ENCODE measurements at places on chromosomes 4 and X.

GRCh38 chrX:108312957-108313356 lies 125.3 kb downstream of the COL4A6 start:
- no peak for DNase-seq

DNA sequence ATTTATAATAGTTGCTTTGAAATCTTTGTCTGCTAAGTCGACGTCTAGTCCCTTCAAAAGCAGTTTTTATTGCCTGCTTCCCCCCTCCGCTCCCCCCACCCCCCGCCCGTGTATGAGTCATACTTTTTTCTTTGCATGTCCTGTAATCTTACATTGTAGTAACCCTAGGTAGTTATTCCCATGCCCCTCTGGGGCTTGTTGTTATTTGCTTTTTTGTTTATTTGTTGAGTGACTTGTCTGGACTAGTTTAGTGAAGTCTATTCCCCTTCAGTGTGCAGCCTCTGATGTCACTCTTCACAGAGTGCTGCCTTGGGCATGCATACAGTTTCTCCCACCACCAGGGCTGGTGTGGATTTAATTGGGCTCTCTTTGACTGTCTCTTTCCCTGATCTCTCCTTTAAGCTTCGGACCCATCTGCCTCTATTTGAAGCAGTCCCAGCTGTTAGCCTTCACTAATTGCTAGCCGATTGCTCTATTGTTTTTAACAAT lies 86.2 kb downstream of the PPEF1 start:
- no peak for DNase-seq

DNA sequence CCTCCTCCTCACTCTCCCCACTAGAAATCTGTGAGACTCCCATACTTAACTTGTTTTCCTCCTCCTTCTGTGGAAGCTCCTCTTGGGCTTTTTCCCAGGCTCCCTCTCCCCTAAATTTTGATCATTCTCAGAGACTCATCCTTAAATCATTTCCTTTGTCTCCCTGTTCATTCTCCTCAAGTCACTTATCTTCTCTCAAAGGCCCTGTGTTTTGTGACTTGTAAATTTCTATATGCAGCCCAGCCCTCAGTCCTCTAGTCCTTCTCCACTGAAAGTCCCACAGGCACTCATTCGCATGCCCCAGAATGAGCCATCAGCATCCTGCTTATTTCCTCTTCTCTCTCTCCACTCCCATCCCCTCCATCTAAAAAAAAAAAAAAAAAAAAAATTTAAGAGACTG lies 171.8 kb downstream of the SOWAHB start:
- DNase-seq = no peak

DNA sequence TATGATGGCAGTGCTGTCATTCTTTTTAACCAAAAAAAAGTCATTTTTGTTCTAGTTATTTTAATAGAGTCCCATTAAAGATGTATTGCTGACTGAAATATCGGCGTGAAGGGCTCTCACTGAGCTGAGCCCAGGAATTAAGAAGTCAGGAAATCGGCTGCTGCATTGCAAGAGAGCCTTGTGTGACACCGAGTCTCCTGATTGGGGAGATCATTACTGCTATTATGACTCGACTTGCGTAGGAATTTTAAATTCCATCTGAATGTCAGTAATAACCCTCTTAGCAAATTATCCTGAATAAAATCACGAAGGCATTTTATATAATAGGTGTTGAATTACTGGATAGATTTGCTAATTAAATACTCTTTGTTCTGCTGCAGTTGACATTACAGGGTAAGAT lies 111.5 kb downstream of the POLA1 start:
- no peak for DNase-seq

DNA sequence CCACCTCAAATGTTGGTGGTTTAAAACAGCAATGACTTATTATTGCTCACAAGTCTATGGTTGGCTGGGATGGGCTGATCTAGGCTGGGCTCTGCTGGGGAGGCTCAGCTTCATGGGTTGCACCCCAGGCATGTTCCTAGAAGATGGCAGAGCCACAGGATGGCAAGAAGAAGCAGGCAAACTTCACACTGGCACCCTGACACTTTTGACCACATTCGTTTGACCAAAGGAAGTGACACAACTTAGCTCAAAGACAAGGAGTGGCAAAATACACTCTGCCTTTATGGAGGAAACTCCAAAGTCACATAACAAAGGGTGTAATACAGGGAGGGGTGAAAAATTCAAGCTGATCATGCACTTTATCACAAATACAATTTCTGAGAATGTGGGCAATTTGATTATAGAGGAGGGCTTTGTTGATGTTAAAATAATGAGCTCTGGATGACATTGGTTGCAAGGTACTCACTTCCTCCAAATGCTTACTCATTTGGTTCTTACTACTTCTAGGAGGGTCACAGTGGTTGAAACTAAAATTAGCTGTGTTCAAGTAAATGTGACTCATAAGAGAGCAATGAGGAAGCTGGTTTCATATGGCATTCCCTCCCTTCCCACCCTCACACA lies 249.2 kb upstream of the RPS6KA3 start:
- no peak for DNase-seq

GRCh38 chrX:387729-388128 lies 1.0 kb upstream of the PPP2R3B start:
- no peak for DNase-seq

GRCh38 chrX:138058931-138059330 lies 493.0 kb downstream of the ZIC3 start:
- no peak for DNase-seq

- DNase-seq = no peak
These were observed 859.5 kb downstream of the STIM2 start for GRCh38 chr4:27720010-27720766.

DNA sequence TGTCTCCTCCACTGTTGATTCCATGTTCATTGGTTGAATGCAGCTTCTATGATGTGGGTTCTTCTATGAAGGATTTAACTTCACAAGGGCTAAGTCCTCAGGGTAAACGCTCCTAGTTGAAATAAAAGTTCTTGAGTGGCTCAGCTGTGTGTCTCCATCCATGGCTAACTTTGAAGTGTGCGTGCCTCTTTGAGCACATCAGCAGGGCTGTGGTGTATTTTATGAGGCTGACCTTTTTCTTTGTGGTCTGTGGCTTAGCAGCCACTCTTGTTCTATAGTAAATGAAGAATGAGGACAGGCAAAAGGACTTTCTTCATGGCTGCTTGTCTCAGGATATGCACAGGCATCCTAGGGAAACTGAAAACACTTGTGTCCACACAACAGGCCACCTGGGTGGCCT lies 88.5 kb downstream of the KIT start:
- no peak for DNase-seq

DNA sequence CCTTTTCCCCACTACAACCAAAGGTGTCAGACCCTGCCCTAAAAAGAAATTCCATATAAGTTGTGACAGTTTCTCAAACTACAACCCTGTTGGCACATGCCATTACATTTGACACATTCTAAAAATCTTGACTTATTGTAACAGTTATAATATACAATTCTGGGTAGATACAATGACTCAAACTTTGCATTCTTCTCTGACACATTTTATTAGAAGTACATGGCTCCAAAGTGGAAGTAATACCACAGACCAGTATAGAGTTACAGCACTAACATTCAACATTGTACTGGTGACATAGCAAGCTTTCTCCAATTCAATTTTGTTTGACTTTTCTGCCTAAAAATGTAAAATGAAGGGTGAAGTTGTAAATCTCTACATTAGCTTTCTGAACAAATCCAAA lies 196.6 kb upstream of the ETNPPL start:
- DNase-seq = no peak

DNA sequence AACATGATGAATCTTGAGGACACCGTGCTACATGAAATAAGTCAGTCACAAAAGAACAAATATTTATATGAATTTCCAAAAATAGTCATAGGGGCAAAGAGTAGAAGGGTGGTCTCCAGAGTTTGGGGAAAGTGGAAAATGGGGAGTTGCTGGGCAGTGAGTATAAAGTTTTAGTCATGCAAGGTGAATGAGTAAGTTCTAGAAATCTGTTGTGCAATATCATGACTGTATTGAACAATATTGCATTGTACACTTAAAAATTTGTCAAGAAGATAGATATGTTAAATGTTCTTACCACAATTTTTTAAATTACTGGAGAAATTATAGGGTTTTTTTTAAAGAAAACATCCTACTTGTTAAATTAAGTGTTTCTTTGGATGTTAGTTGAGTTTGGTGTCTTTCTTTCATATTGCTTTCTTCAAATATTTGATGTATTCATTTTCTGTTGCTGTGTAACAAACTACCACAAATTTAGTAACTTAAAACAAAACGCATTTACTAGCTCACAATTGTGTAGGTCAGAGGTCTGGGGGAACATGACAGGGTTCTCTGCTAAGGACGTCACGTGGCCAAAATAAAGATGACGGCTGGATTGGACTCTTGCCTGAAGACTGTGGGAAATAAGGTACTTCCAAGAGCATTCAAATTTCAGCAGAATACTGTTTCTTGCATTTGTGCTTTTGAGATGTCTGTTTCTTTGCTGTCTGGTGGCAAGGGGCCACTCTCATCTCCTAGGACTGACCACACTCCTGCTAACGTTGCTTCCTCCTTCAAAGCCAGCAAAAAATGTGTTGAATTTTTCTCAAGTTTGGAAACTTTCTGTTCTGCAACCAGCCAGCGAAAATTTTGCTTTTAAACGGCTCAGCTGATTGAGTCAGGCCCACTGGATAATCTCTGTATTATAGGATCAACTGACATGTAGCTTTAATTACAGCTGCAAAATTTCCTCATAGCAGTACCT lies 76.7 kb downstream of the CPEB2 start:
- no peak for DNase-seq
